ENCODE measurements at places on chromosomes 2 and 18. TPM values are rescaled to one million over a fixed set of nuclear protein-coding genes. Genes with fewer than 3 reads are reported as not detected.

GRCh38 chr2:234840336-234840735 is 111.5 kb upstream of the SH3BP4 start:
- no peak for DNase-seq

- DNase-seq: no peak
These were observed 116.8 kb upstream of the SPRED2 start for GRCh38 chr2:65549257-65549627.

GRCh38 chr2:101337877-101338276 is 29.4 kb upstream of the RNF149 start:
- DNase-seq: no peak

- no peak for DNase-seq
These were observed 35.7 kb upstream of the POLE4 start for GRCh38 chr2:74922592-74923227.

The TLX2 gene
- not detected for total RNA-seq

- no peak for DNase-seq
These were observed 23.3 kb downstream of the SMAD7 start for GRCh38 chr18:48927286-48928080.

The COPS8 gene
- total RNA-seq: 88.8 TPM

DNA sequence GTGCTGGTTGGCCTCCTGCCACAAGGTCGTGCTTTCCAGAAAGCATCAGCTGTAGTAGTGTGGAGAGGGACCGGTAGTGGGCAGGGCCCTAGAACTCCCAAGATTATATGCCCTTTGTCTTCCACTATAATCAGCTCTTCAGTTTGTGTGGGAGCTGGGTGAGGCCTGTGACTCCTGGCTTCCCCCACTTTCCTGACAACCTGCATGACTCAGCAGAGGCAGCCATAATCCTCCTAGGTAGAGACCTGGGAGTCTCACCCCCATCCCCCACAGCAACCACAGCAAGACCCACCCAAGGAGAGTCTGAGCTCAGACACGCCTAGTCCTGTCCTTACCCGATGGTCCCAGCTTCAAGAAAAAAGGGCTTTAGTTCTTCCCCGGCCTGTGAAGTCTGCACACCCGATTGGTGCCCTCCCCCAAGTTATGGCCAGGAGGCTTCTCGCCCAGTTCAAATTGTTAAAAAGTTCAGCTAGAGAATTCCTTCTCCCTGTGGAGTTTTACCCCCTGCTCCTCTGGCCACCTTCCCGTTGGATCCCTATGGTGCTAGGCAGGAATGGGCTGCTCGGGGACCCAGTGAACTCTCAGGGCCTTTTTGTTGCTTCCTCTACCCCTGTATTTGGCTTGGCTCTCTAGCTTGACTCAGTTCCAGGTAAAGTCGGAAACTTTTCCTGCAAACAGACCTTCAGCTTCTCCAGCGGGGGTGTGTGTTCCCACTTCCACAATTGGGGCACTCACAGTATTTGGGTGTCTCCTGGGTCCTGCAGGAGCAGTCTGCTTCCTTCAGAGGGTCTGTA is 57.8 kb upstream of the FAM237A start:
- DNase-seq: no peak

DNA sequence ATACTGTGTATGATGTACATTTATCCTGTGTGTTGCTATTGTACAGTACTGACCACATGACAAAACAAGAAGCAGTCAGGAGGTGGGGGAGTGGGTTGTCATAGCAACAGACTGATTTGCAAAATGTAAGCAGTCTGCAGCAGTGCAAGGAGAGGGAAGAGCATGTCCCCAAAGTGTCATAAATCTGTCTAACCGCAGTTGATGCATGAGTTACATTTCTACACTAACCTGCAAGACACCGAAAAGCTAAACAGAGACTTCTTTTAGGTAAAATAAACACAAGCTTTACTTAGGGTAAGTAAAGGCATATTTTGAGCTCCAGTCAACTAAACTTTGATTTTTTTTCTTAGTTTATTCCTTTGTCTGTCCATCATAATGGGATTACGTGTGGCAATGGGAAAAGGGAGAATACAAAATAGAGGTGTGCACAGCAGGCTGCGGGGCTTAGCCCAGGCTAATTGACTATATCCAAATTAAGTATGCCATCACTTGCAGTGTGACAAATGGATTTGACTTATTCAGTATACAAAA is 134.5 kb downstream of the MEIS1 start:
- no peak for DNase-seq

The SFXN5 gene
- 19.6 TPM for total RNA-seq

- DNase-seq: peak; percentile 25
These were observed at the start of gene RNPEPL1 for GRCh38 chr2:240567872-240568677. TSS of gene RNPEPL1 (plus strand) at chr2:240568484. CDS start at chr2:240568587, 103 bp downstream.

GRCh38 chr2:3873899-3874298 is 170.5 kb downstream of the DCDC2C start:
- no peak for DNase-seq

GRCh38 chr2:99181624-99182000 is 628 bp downstream of the MRPL30 start:
- DNase-seq: no peak

GRCh38 chr2:8659735-8660492 is 21.9 kb upstream of the ID2 start:
- DNase-seq: no peak
